ENCODE measurements at places on chromosomes 6 and 20.
A peak's percentile ranks its signal among the peaks of the same experiment; 100 is the strongest.

GRCh38 chr6:166707045-166707444, 80.0 kb upstream of the RPS6KA2 start:
- peak; percentile 54 for DNase-seq

DNA sequence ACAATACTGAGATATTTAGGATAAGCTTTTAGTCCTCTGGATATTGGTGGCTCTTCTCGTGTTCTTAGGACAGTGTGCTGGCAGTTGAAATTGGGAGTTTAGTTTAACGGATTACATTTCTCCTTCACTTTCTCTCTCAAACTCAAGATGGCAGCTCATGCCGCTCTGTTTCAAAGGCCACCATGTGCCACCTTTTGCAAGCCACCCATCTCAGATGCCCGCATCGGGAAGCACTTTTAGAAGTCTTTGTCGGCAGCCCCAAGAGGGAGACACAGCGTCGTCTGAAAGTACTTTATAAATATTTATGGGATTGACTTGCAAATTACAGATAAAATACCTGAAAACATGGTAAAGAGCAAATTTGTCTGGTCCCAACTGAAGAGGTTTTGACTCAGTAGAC, 73.5 kb downstream of the DOK5 start:
- DNase-seq, result no peak

GRCh38 chr6:127186889-127187288, 68.4 kb downstream of the RSPO3 start:
- no peak for DNase-seq

DNA sequence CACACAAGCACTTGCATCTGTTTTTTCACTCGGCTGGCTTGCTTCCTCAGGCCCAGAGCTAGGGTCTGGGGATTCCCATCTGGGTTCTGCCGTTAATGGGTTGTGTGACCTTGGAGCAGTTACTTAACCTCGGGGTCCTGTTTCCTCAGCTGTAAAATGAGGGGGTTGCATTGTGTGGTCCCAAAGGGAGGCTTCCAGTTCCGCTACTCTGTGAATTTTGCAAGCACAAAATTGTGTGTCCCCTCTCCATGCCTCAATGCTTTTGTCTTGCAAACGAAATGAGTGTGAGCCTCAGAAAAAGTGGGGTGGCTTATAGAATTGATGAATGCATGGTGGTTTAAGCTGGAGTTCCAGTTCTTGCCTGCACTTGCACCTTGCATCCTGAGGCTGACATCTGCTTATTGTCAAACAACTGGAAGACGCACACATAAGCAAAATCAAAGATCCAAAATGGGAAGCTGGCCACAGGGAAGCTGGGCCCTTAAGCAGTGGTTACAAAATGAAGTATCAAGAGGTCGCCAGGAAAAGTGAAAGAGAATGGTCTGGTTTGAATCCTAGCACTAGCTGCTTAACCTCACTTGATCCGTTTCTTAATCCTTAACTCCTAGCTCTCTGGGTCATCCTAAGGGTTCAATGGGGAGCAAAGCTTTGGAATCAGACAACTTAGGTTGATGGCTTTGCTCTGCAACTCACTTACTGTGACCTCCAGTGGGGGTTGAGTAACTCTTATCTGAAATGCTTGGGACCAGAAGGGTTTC, 490.6 kb downstream of the DHX35 start:
- no peak for DNase-seq

DNA sequence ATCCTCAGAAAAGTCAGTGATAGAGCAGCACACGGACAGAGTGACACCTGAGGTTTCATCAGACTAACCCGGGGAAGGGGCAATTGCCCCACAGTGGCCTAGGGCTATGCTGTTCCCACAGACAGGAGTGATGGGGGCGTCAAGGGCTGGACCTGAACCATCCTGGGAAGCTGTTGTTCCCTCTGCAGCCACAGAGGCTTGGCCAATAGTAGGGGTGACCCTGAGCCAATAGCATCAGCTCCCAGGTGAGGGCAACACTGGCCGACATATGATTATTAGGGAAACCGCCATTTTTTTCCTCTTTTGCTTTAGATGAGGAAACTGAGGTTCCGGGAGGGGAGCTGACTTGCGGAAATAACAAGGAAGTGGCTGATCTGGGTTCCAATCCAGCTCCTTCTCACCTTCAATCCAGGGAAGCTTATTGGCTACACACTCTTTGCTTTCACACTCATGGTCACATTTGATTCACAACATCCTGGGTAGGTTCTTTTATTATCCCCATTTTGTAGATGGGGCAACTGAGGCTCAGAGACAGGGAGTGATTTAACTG, 126.0 kb downstream of the BMP7 start:
- DNase-seq, result no peak

DNA sequence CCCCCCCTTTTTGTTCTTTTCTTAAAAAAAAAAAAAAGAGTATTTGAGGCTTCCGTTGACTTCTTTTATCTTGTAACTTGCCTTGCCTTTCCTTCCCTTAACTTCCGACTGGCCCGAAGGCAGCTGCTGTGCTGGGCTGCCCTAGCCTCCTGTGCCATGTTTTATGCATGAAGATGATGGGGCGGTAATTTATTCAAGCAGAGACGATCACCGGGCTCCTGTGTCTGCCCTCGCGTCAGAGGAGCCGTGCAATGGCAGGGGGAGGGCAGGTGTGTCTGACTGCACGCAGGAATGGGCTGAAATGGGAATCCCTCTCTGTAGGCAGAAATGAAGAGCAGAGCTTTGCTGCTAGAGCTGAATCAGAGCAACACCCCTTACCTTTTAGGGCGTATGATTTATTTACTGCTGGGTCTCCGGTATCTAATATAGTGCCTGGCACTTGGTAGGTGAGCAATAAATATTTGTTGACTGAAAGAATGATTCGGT, 106.3 kb upstream of the RIPOR2 start:
- no peak for DNase-seq

GRCh38 chr6:50288881-50289280, 239.2 kb upstream of the DEFB112 start:
- no peak for DNase-seq

All from hippocampal formation (tissue), 2 donors.